ENCODE measurements at places on chromosomes 12 and 14.

DNA sequence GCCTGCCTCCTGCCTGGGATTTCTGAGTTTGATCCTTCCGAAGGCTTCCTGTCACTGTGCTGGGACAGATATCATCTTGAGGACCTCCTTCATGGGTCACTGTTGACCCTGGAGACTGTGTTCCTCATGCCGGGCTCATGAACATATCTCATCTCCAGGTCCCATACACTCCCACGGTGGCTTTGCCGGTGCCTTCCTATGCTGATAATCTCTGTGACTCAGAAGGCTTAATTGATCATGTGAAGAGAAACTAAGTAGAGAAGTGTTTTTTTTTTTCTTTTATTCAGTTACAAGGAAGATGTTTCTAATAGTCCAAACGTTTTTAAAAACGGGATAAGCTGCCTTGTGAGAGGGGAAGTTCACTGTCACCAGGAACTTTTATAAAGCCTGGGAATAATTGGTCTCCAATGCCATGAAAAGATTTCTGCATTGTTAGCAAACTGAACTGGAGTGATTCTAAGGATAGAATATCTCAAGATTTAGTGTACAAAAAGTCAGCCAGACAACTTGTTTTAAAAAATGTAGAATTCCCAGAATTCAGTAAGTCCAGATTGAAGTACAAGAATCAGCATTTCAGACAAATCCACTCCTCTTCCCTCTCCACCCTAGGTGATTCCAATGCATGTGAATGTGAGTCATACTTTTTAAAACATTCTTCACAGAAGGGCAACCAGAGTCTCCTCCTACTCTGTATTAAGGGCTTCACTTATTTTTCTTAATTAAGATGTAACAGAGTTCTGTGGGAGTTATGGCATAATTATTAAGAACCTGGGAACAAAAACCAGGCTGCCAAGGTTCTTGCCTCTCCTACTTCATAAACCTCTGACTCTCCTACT is 139.8 kb upstream of the LGR5 start:
- no peak for DNase-seq

DNA sequence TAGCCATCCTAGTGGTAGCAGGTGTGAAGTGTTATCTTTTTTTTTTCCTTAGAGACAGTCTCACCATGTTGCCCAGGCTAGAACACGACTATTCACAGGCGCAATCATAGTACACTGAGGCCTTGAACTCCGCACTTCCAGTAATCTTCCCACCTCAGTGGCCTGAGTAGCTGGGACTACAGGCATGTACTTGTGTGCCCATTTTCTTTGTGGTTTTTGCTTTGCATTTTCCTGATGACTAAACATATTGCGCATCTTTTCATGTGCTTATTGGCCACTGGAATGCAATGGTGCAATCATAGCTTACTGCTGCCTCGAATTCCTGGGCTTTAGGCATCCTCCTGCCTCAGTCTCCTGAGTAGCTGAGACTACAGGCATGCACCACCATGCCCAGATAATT is 33.3 kb upstream of the GCH1 start:
- DNase-seq: peak; percentile 48

DNA sequence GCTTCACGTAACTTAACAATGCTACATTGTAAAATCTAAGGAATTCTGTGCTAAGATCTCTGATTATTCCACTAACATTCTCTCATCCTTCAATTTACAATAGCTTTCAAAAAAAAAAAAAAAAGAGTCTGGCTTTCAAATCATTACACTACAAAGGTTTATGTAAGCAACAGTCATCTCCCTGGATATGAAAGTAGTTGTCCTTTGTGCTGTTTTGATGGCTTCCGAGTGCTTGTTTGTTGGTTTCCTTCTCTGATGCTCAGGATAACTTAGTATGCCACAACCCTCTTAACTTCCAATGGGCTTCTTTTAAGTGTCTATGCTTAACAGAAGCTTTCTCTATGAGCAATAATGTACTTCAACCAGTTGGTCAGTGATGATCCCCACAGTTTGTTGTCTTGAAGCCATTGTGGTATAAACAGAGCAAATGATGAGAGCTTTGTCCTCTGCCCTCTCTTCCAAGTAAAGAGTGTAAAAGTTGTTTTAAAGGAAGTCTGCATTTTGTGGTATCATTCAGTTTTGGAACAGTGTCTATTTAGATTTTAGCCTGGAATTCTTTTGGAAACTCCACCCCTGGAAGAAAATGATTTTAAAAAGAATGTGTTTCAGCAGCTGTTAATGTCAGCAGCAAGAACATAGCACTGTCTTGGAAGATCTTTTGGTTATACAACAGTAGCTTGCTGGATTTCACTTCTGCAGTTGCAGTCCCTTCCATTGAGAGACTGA is 396.1 kb upstream of the RGS6 start:
- no peak for DNase-seq

DNA sequence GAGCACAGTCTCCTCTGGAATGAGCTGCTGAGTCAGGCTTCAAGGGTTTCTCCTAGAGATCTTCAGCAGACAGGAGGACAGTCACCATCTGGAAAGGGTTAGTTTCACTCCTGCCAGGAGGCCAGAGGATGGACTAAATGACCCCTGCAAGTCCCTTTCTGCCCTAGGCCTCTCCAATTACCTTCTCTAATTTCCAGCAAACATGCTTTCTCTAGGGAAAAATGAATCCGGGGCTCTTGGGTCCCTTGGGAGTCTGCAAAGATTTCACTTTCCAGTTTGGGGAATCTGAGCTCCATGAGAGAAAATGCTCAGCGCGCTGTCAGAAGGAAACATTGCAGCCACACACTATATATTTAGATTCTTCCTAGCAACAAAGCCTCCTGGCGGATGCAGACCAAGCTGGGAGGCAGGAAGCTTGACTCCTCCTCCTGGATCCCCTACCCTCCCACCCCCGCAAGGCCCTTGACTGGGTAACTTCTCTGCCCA is 184.4 kb upstream of the CCND2 start:
- peak; percentile 65 for DNase-seq

DNA sequence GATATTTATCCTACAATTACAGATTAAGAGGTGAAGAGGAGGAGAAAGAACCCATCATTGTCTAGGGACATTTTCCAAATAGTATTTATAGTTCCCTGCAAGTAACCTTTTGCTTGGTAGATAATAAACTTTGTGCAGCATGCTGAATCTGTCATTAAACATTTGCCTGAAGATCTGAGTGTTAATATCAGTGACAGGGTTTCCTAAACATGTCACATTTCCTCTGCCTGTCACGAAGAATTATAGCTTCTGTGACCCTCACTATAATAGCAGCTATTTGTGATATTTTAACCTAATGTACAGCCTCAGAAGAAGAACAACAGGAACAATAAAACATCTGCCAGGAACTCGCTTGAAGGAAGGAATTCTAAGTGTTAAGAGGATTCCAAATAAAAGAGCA is 350.3 kb downstream of the GXYLT1 start:
- no peak for DNase-seq
